ENCODE measurements at places on chromosomes 6 and 20.
A peak's percentile ranks its signal among the peaks of the same experiment; 100 is the strongest.

- no peak for DNase-seq
These were observed 208.0 kb upstream of the EXOC2 start for GRCh38 chr6:900716-901605.

GRCh38 chr6:124557873-124558272, 404.4 kb upstream of the RNF217 start:
- DNase-seq = no peak

- no peak for DNase-seq
These were observed 84.9 kb downstream of the KCNB1 start for GRCh38 chr20:49397525-49397924.

GRCh38 chr6:10719964-10720264, 3.0 kb upstream of the TMEM14C start:
- no peak for DNase-seq

DNA sequence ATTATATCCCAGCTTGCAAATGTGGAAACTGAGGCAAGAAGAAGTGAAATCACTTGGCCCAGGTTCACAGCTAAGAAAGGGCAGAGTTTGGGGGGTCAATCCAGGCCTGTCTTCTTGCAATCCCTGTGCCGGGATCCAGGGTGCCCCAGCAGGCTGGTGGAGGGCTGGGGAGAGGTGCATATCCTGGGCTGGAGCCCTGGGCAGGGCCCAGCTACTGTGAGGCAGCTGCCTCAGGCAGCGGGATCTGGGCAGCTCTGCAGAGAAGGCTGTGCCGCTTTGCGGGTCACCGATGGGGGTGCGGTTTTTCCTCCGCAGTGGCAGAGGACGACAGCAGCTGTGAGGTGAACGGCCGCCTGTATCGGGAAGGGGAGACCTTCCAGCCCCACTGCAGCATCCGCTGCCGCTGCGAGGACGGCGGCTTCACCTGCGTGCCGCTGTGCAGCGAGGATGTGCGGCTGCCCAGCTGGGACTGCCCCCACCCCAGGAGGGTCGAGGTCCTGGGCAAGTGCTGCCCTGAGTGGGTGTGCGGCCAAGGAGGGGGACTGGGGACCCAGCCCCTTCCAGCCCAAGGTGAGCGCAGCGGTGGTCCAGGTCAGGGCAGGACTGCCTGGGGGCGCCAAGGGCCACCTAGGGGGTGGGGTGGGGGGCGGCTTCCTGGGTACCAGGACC, 9.4 kb downstream of the CCN5 start:
- no peak for DNase-seq

DNA sequence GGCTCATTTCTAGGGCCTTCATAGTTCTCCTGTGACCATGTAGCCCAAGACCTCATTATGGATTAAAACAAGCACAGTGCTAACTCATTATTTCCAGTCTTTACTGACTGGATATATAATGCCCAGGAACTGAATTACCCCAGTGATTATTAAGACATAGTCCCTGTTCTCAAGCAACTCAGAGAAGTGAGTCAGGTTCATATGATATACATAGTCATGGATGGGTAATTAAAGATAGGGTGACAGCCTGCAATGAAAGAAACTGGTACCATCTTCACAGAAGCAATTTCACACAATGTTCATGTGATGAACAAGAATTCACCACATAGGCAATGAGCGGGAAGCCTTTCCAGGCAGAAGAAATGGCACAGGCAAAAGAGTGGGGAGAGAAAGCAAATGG, 3.5 kb downstream of the TRIM27 start:
- DNase-seq = no peak

GRCh38 chr6:139337001-139337400, 37.4 kb downstream of the CITED2 start:
- DNase-seq = no peak

GRCh38 chr20:8667306-8667705, 401.6 kb upstream of the PLCB4 start:
- no peak for DNase-seq

DNA sequence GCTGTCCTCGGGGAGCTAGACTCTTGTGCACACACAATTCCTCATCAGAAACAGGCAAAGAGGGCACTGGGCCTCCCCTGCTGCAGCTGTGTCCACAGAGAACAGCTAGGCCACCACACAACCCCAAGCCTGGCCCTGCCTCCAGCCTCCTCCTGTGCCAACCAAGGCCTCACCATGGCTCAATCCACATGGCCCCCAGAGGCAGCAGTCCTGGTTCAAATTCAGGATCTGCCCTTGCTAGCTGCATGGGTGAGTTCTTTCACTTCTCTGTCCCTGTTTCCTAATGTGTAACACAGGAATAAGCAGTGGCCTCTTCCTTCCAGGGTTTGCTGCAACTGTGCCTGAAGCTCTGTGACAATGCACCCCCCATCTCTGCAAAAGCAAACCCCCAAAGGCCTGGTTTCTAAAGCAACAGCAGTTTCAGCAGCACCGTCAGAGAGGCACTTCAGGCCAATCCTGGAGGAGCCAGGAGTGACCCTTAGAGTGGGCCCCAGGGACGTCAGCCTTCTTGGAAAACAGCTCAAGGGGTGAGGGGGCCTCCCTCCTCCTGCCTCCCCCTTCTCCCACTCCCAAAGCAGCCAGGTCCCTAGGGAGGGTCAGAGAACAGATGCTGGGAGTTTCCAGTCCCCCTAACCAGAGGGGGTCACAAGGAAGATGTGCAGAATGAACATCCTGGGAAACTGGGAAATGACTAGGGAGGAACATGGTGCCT, 2.2 kb downstream of the ADISSP start:
- no peak for DNase-seq

- DNase-seq = no peak
These were observed 121.6 kb upstream of the PMEPA1 start for GRCh38 chr20:57831326-57831992.

DNA sequence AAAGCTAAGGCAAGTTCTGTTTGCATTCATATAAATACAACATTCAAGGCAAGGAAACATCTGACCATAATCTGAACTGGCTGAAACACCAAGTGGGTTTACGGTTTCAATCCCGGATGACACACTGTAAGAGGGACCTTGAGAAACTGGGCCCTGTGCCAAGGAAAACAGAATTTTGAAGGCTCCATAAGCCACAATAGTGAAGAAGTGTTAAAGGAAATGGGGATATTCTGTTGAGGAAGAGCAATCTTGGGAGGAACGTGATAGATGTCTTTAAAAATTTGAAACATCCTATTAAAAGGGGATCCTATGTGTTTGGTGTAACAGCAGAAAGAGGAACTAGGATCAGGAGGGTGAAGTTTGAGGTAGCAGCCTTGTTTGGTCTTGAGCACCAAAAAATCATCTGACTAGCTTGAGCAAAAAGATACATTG, 82.4 kb upstream of the TAB2 start:
- no peak for DNase-seq

GRCh38 chr20:20492521-20493332, 124.8 kb downstream of the INSM1 start:
- DNase-seq = no peak

DNA sequence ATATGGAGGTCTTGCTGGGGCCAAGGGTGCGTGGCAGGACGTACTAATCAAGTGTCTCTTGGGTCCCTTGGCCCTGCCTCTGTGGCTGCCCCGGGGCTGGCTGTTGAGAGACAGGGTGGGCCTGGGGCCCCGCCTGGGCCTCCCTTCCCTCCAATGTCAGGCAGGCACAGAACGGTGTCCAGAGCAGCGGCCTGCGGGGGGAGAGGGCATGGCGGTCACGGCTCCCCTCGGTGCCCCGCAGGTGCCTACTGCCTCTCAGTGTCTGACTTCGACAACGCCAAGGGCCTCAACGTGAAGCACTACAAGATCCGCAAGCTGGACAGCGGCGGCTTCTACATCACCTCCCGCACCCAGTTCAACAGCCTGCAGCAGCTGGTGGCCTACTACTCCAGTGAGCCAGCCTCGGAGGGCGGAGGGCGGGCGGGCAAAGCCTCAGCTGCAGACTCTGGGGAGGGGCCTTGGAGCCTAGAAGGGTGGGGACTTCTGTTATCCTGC, 50.0 kb downstream of the SRC start:
- no peak for DNase-seq

- no peak for DNase-seq
These were observed 195.3 kb downstream of the SYNE1 start for GRCh38 chr6:152441902-152442301.

DNA sequence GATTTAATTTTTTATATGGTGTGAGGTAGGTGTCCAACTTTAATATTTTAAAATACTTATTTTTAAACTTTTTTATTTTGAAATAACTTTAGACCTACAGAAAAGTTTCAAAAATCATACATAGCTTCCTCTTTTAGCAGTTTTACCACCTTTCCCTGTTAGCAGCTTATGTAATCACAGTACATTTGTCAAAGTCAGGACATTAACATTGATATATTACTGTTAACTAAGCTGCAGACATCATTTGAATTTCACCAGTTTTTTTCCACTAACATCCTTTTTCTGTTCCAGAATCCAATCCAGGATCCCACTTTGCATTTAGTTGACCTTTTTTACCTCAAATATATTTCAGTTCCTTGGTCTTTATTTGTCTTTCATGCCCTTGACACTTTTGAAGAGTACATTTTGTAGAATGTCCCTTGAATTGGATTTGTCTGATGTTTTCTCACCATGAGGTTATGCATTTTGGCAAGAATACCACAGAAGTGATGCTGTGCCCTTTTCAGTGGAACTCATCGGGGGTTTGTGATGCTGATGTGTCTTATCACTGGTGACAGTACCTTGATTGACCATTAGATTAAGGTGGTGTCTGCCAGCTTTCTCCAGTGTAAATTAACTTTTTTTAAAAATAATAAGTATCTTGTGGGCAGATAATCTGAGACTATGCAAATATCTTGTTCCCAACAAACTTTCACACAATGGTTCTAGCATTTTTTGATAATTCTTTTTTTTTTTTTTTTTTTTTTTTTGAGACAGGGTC, 33.4 kb downstream of the TTLL9 start:
- DNase-seq = no peak

GRCh38 chr6:36610956-36611336, 16.8 kb downstream of the SRSF3 start:
- DNase-seq = no peak

DNA sequence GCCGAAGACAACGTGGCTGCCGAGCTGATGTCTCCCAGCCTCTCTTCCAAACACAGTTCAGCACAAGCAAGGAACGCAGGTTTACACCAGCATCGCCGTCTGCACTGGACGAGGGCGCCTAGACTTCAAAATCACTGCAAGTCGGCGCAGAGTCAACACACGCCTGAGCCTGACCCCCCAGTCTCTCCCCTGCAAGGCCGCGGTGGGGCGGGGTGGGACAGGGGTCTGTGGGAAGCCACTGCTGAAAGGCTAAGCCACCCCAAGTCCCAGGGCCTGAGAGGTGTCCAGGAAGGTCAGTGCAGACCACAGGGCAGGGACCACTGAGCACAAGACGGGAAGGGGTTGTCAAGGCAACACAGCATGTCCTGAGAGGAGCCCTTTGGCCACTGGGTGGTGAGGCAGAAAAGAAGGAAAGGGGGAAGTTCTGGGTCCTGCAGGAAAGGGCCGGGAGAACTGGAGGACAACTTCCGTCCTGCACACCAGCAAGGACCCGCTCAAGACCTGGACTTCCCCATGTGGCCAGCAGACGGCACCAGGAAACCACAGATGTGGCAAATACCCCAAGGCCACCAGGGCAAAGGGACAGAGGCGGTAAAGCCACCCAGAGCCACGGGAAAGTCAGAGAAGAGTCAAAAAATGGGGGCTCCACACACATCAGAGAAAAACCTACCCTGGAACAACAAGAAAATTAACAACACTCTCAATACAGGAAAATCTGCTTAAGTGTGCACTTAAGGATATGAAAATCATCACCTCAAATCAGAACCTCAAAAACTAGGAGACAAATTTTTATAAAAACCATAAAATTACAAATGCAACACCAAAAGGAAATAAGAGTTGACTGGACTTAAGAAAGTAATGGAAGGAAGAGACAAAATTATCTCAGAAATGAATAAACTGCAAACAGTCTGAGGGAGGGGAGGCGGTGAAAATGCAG, 84.8 kb downstream of the TAF4 start:
- peak; percentile 40 for DNase-seq

DNA sequence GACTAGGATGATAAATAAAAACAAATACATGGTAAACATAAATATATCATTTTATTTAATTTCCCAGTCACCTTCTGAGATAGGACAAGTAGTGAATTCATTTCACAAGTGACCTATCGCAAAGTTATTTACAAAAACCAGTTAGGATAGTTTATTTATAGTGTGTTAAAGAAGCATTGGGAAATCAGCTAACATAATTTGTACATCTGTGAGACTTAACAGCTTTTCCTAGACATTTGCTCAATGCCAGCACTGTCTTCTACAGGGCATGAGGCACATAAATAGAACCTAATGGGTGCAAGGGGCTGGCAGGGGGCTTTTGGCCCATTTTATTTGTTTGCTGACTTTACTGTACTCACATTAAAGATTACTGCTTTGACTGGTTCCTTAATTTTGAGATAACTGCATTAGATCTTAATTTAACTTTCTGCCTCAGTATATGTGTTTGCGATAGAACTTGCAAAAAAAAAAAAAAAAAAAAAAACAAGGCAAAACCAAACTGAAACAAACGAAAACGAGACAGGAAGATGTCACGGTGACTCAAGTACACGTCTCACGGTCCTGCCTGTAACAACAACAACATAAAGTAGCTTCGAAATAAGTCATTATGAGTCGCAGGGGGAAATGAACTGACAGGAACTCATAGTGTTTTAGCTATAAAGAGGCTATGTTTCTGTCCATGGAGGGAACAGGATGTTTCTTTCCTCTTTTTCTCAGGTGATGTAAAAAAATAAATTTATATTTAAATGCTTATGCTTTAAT, 133.7 kb upstream of the GMDS start:
- no peak for DNase-seq

DNA sequence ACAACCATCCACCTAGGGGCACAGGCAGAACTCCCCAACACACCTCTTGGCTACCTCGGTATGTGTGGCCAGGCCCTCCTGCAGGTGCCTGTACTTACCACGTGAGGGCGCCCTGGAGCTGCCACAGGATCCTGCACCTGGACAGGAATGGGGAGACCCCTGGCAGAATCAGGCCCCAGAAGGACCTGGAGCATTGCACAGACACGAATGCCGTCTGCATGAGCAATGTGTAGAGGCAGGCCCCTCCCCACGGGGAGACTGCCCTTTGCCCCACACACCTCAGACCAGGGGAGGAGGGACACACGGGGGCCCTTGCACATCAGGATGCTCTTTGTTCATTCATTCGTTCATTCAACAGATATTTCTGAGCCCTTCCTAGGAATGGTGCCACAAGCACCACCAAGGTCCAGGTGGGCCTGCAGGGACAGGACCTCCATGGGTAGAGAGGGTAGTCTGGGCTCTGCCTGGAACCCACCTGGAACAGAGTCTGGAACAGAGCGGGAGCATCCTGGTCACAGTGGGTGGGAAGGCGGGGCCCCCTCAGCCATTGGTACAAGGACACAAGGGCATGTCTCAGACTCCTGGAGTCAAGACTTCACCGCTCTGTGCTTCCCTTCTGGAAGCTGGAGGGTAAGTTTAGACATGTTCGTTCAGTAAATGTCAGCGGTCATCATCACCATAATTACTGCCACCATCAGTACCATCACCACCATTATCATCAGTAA, 32.3 kb downstream of the YTHDF1 start:
- DNase-seq = peak; percentile 72

DNA sequence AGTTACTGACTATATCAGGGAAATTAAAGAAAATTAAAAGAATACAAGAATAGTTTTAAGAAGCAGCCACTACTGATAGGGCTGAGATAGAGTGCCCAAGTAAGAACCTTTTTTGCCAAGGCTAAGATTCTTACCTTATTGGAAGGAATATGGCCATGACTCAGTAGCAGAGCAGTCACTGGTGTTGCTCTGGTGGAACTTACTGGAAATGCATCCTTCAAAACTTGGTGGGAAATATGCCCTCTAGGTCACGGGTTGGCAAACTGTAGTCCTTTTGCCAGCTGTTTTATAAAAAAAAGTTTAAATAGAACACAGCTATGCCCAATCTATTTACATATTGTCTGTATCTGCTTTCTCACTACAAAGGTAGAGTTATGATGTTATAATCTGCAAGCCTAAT, 6.0 kb downstream of the HSF2 start:
- DNase-seq = peak; percentile 13
